ENCODE measurements at places on chromosomes 13 and 19. TPM values are rescaled to one million over a fixed set of nuclear protein-coding genes. Genes with fewer than 3 reads are reported as not detected.

The UBE2L5 gene
- total RNA-seq = 0.78 TPM

The PEAK3 gene
- not detected for total RNA-seq

The STRN4 gene
- total RNA-seq = 35.6 TPM

The SULT2A1 gene
- not detected for total RNA-seq

The GRIN2D gene
- 0.26 TPM for total RNA-seq

The LGALS4 gene
- total RNA-seq = not detected

Measured in articular chondrocyte of knee joint (primary cell).